ENCODE measurements at places on chromosomes 5 and 9.

DNA sequence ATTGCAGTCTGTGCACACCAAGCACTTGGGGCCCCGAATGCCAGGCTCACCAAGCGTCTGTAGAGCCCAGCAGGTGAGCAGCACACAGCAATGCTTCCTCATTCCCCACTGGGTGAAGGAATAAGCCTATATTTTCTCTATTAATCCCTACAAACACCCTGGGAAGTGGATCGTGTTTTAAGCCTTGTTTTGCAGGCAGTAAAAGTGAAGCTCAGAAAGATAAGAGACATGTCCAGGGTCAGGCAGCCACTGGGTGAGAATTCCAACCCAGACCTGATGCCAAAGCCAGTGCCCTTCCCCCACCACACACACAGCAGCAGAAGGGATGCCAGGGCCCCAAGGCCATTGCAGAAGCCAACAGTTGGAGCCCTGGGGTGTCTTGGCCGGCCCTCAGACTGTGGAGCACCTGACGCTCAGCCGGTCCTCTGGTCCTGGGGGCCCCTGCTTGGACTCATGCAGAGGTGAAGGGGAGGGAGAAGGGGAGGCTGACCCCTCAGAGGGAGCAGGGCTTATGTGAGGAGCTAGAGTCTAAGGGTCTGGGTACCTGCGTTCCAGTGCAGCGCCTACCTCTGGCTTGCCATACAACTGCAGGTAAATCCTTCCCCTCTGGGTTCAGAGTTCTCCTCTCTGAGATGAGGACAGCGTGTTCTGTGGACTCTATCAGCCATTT, 26.3 kb upstream of the SYNPO start:
- no peak for DNase-seq

DNA sequence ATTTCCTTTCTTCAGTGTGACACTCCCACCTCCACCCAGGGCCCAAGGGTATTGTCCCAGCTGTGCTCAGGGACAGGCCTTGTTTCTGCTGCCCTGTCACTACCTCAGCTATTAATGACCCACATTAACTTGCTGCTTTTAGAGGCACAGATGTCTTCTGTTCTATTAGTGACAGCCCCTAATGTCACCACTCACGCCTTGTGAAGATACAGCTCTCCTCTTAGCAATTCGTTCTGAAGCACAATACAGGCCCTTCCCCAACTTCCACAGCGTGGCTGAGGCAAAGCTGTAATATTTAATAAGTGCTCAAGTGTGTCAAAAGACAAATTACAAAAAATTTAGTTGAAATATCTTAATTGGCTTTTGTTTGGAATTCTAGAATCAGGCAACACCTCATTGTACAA, 44.7 kb upstream of the HMGCS1 start:
- no peak for DNase-seq

DNA sequence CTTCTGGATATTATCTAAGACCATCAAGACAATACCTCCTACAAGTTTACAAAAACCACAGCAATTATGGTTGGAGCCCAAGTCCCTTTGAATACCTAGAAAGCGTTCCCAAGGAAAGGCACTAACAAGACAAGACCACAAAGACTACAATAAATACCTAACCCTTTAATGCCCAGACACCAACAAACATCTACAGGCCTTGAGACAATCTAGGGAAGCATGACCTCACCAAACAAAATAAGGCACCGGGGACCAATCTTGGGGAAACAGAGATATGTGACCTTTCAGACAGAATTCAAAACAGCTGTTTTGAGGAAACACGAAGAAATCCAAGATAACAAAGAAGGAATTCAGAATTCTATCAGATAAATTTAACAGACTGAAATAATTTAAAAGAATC, 37.8 kb downstream of the OXCT1 start:
- DNase-seq = no peak

DNA sequence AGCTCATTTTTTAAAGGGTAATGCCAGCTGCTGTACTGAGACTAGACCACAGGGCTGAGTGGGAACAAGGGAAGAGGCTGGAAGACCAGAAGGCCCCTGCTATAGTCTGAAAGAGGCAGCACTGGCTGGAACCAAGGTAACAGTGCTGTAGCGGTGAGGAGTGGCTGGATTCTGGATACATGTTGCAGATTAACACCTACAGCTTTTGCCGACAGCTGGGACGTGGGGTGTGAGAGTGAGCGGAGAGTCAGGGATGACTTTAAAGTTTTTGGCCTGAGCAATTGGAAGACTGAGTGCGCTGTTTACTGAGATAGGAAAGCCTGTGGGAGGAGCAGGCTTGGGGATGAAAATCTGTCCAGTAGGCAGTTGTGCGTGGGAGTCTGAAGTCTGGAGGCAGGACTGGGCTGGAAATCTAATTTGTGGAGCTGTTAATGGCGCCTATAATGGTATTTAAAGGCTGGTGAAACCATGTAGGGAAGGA, 26.5 kb downstream of the AQP7 start:
- no peak for DNase-seq

DNA sequence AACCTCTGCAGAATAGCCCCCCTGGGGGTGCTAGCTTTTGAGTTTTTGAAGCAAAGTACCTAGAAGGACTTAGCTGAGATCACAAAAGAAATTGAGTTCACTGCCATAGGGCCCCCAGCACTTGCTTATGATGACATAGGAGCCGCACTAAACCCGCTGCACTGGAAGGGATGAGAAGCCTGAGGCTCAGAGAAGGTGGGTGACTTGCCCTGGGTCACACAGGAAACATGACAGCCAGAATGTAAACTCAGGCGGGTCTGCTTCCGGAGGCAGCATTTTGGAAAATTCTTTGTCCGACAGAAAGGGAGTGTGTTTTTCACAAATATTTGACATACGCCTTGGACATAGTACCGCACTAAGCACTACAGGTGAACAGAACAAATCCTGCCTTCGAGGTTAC, 8.4 kb upstream of the TOR1B start:
- DNase-seq = no peak

DNA sequence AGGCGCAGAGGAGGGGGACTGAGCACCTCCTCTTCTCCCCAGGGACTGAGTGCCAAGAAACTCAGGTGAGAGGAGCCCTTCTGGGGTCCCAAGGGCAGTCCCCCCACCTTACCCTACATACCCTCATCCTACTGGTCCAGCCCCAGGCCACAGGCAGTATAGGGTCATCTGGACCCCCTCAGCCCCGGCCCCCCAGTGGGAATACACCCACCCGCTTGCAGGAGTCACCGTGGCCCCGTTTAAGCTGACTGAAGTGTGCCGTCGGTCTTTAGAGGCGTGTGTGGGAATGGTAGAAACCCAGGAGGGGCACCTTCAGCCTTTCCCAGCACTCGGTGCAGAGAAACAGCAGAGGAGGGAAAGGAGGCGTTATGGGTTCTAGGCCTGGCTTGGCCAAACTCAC, 30.8 kb downstream of the COL15A1 start:
- no peak for DNase-seq
